ENCODE measurements at places on chromosomes 7 and 10. TPM values are rescaled to one million over a fixed set of nuclear protein-coding genes. Genes with fewer than 3 reads are reported as not detected.

DNA sequence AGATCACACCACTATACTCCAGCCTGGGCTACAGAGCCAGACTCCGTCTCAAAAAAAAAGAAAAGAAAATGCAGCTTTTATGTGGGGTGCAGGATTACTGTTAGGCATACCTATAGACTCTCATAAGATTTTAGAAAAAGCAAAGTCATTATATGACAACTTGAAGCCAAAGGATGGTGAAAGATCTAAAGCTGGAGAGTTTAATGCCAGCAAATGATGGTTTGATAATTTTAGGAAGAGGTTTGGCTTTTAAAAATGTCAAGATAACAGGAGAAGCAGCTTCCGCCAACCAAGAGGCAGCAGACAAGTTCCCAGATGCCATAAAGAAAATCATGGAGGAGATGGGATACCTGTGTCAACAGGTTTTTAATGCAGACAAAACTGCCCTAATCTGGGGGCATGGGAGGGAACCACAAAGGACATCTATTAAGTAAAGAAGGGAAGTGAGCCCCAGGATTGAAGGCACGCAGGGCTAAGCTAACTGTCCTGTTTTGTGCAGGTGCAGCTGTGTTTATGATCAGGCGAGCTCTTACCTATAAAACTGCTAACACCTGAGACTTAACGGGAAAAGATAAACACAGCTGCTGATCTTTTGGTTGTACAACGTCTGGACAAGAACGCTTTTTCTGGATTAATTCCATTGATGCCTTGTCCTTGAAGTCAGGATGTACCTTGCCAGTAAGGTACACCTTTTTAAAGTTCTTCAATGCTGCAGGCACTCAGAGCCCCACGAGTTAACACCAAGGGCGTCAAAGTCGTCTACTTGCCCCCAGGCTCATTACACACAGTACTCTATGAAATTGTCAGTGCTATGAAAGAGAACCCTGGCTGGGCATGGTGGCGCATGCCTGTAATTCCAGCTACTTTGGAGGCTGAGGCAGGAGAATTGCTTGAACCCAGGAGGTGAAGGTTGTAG lies 10.5 kb upstream of the ANKRD61 start:
- peaks cover 5% of the 10 kb centered on the region for H3K4me1 ChIP-seq
- no peak for DNase-seq
- H3K27ac ChIP-seq = no peak overlapping the region
- H3K27me3 ChIP-seq = no peaks in the 10 kb centered on the region

DNA sequence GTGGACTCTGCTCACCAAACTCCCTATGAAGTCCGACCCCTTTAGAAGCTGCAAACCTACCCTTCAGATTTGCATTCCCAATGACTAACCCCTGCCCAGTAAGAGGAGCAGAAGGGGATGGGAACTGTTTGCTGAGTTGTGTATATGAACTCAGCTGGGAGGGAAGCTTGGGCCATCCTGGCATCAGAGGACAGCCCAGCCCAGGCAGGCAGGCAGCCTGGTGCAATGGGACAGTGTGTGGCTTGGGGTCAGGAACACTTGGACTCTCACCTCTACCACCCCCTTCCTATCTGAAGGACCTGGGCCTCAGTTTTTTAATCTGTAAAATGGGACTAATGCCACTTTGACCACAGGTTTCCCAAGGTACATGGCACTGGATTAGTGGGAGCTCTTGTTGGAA lies 147.4 kb upstream of the GPR26 start:
- H3K36me3 ChIP-seq = no peaks in the 10 kb centered on the region
- no peak overlapping the region for H3K27ac ChIP-seq
- H3K4me3 ChIP-seq = no peak overlapping the region

DNA sequence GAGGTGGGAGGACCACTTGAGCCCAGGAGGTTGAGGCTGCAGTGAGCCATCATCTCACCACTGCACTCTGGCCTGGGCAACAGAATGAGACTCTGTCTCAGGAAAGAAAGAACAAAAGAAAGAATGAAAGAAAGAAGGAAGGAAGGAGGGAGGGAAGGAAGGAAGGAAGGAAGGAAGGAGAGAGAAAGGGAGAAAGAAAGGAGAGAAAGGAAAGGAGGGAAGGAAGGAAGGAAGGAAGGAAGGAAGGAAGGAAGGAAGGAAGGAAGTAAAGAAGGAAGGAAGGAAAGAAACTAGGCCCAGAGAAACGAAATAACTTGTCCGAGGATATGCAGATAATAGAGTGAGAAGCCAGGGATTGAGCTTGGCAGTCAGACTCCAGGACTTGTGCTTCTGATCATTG lies 102.1 kb downstream of the SKIDA1 start:
- H3K4me1 ChIP-seq = no peaks in the 10 kb centered on the region
- H3K36me3 ChIP-seq = no peaks in the 10 kb centered on the region
- DNase-seq = no peak
- H3K27me3 ChIP-seq = no peaks in the 10 kb centered on the region

ITIH5 gene
- not detected for total RNA-seq
